Heart right ventricle (tissue), 16 donors: ENCODE measurements at places on chromosomes 2 and 18.

GRCh38 chr2:67955748-67956603 lies 106.8 kb downstream of the C1D start:
- no peak for DNase-seq

GRCh38 chr18:2480536-2480935 lies 90.8 kb downstream of the METTL4 start:
- DNase-seq, result no peak

DNA sequence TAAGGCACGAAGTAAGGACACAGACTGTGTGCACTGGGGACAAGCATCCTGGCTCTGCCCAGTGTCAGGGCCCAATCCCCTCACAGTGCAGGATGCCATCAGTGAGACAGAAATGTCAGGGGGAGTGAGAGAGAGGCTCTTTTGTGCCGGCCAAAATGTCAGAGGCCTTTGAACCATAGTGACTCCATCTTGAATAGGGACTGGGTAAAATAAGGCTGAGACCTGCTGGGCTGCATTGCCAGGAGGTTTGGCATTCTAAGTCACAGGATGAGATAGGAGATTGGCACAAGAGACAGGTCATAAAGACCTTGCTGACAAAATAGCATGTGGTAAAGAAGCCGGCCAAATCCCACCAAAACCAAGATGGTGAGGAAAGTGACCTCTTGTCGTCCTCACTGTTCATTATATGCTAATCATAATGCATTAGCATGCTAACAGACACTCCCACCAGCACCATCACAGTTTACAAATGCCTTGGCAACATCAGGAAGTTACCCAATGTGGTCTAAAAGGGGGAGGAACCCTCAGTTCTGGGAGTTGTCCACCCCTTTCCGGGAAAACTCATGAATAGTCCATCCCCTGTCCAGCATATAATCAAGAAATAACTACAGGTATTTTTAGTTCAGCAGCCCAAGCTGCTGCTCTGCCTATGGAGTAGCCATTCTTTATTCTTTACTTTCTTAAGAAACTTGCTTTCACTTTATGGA lies 337.4 kb downstream of the LPIN1 start:
- no peak for DNase-seq

GRCh38 chr18:1604751-1605150 lies 700.1 kb downstream of the ADCYAP1 start:
- DNase-seq, result no peak
